ENCODE measurements at places on chromosomes 7 and 10.

- DNase-seq = no peak
These were observed 27.8 kb downstream of the ENTPD1 start for GRCh38 chr10:95783741-95784140.

GRCh38 chr7:13979671-13980435, 9.6 kb downstream of the ETV1 start:
- no peak for DNase-seq

- no peak for DNase-seq
These were observed 6.7 kb downstream of the PCLO start for GRCh38 chr7:83156006-83156405.

DNA sequence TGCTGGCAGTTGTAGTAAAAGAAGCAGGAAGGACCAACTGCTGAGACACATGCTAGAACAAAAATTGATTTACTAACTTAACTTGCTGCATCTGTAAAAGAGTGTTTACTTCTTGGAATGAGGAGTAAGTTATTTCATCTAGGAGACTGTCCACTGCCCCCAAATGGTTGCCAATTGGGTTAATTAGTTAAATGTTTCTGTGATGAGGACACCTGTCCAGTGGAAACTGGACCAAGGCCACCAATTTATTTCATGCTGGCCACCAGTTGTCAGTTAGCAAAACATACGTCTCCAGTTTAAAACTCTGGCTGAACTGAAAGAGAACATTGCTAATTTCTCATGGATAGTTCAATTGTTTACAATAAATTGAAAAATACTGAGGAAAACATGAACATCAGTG, 191.7 kb downstream of the PPP1R9A start:
- no peak for DNase-seq

- DNase-seq = no peak
These were observed 1456.7 kb downstream of the REEP3 start for GRCh38 chr10:64977915-64978314.

GRCh38 chr7:129767120-129768015, 155.8 kb downstream of the NRF1 start:
- no peak for DNase-seq

GRCh38 chr10:63265222-63265617, 132.1 kb downstream of the NRBF2 start:
- peak; percentile 42 for DNase-seq

DNA sequence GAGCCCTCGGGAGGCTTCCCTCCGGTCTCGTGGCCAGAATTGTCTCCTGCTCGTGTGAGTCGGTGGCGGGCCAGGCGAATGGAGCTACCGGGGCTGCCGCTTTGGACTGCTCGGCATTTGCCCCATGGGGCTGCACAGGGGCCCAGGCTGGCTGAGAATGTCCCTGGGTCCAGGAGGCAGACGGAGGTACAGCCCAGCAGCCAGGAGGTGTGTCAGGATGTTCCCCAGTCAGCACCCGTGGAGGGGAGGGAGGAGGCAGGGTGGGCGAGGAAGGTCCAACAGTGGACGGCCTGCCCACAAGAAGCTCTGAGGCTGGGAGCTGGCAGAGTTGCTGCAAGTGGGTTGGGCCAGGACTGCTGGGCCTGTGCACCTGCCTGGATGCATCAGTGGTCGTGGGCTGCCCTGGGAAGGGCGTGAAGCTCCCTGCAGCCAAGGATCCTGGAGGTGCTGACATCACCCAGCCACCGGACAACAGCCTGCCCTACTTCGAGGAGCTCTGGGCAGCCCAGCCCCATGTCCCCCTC, 46.4 kb downstream of the PDGFA start:
- no peak for DNase-seq

DNA sequence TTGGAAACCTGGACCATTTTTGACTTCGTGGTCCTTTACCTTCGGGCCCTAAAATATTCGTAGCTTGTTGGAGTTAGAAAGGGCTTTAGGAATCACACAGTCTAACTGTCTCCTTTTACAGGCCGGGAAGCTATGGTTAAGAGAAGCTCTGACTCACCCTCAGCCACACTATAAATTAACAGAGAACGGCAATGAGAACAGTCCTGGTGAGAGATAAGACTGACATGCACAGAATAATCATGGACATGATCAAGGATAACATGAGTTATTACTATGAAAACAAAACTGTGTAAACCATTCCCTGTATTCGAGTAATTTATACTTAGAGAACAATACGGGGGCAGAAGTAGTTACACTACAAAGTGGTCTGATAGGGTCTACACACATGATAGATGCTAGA, 162.5 kb upstream of the MALRD1 start:
- no peak for DNase-seq

- DNase-seq = no peak
These were observed 100.9 kb downstream of the PDGFA start for GRCh38 chr7:418636-419280.

GRCh38 chr10:131267814-131268095, 43.8 kb downstream of the TCERG1L start:
- DNase-seq = no peak

- no peak for DNase-seq
These were observed 368.1 kb downstream of the MDFIC start for GRCh38 chr7:115289971-115290370.

DNA sequence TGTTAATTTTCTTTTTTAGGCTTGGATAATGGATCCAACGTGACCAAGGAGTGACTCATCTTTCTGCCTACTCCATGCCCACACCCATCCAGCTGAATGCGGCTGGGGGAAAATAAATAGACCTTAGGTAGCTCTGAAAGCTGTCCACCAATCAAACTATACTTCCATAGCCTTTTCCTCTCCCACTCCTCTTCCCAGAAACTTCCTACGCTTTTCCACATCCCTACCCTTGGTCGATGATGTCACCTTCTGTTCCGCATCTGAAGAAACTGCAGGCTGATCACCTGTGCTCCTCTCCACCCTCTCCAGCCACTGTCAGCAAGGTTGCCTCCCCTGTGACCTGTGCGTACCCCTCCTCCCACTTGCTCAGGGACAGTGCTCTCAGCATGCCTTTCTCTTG, 359.8 kb upstream of the KLF6 start:
- no peak for DNase-seq

- DNase-seq = no peak
These were observed 690.5 kb downstream of the PARD3 start for GRCh38 chr10:34124522-34125035.

GRCh38 chr7:154330318-154330717, 278.1 kb downstream of the DPP6 start:
- DNase-seq = no peak

DNA sequence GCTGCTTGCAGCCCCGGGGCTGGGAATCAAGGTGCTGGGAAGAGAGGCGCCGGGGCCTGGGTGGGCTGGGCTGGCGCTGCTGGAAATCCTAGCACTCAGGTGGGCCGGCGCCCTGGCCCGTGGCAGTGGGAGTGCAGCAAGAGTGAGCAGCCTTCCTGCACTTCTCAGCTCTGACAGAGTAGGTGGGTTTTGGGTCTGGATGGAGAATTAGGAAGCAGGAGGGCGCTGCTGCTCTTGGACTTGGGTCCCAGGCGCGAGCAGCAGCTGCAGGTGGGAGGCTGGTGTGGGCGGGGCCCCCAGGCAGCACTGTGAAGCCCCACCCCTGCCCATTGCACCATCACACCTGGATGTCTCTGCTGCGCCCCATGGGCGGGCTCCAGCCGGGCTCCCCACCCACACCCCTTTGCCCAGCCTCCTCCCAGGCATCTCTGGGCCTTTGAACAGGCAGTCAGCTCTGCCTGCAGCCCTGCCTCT, 6.0 kb downstream of the BRI3 start:
- no peak for DNase-seq

GRCh38 chr10:50805981-50806622, 66.4 kb downstream of the ASAH2B start:
- DNase-seq = no peak

DNA sequence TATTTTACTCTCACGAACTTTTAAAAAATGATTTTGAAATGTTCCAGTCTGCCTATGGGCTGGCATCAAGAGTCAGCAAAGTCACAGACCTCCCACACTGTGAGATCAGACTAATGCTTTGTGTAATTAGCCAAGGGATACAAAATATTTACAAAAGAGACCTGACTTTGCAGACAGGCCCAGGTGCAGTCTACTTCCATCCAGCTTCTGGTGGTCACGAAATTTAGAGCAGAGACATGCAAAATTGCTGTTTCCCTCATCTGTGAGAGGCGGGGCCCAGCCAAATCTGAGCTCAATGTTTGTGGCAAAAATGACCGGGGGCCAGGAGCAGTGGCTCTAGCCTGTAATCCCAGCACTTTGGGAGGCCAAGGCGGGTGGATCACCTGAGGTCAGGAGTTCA, 82.5 kb upstream of the PITRM1 start:
- DNase-seq = no peak

DNA sequence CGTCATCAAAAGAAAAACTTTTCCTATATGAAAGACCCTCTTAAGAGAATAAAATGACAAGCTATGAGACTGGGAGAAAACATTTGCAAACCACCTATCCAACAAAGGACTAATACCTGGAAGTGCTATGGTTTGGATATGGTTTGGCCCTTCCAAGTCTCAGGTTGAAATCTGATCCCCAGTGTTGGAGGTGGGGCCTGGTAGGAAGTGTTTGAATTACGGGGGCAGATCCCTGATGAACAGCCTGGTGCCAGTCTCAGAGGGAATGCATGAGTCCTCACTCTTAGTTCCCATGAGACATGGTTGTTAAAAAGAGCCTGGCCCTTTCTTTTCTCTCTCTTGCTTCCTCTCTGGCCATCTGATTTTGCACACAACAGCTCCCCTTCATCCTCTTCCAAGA, 6.3 kb downstream of the ALDH18A1 start:
- DNase-seq = no peak

DNA sequence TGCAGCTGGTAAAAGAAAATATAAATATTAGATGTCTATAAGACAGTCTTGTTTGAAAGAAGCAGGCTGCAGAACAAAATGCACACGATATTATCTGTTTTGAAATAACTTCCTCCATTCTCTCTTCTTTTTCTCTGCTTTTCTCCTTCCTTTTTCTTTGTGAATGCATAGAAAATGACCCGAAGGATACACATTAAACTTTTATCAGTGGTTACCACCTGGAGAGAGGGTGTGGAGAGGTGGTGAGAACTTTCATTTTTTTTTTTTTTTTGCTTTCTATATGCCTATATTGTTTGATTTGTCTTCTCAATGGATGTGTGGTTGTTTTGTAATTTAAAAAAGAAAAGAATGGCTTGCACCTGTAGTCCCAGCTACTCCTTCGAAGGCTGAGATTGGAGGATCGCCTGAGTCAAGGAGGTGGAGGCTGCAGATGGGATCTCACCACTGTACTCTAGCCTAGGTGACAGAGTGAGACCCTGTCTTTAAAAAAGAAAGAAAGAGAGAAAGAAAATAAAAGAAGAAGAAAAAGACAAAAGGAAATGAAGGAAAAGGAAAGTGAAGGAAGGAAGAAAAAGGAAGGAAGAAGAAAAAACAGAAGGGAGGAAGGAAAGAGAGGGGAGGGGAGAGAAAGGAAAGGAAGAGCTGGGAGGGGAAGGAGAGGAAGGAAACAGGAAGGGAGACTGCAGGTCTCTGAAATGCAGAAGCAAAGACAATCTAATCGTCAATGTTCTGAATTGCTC, 64.4 kb downstream of the SAMD9 start:
- DNase-seq = no peak

DNA sequence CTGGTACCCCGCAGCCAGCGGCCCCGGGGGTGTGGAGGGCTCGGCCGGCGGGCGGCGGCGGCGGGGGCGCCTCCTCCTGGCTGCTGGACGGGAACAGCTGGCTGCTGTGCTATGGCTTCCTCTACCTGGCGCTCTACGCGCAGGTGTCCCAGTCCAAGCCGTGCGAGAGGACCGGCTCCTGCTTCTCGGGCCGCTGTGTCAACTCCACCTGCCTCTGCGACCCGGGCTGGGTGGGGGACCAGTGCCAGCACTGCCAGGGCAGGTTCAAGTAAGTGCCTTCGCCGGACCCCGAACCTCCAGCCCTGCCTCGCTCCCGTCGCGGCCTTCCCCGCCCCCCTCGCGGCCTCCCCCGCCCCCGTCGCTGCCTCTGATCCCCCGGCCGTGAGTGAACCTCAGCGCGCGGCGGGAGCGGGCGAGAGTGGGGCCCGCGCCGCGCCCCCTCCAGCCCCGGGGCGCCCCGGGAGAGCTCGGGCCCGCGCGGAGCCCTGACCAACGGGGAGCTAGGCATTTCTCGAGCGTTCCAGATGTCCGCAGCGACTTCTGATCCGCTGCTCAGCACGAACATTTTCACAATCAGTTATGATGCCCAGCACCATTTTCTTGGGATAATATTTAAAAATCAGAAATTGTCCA, 727 bp downstream of the ATRNL1 start:
- no peak for DNase-seq

- no peak for DNase-seq
These were observed 106.0 kb upstream of the TRIM24 start for GRCh38 chr7:138354066-138354465.

- no peak for DNase-seq
These were observed 18.0 kb downstream of the ADAP1 start for GRCh38 chr7:936386-937054.

GRCh38 chr10:18860631-18861240, 187.9 kb upstream of the MALRD1 start:
- DNase-seq = no peak

- no peak for DNase-seq
These were observed 7.2 kb downstream of the RBM20 start for GRCh38 chr10:110651044-110651958.

DNA sequence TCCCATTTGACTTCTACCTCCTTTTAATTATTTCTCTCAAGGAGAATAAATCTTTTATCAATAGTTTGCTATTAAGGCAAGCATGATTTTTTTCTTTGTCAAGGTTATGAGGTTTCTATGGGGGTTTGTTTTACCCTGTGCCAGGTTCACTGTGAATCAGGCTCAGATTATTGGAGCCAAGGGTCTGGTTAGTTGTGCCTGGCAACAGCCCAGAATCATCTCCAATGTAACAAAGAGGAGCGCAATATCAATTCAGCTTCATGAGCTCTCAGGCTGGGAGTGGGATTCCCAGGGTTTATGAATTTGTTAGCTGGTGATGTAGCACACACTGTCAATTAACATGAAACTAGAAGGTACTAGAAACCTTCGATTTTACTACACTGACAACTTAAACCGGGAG, 73.2 kb downstream of the AASS start:
- no peak for DNase-seq

DNA sequence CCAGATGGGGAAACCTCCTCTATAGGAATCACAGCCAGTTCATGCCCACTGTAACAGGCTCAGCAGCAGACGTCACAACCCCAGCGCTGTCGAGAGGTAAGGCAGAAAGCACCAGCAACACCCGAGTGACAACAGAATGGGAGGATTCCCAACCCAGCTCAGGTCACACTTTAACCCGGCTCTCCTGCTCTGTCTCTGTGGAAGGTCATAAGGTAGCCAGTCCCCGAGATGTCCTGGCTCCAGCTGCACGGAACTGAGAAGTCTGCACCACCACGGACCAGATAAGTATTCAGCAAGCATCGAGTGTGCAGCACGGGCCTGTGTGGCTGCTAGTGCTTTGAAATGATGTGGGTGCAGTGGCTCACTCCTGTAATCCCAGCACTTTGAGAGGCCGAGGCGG, 236.7 kb upstream of the TCERG1L start:
- no peak for DNase-seq

DNA sequence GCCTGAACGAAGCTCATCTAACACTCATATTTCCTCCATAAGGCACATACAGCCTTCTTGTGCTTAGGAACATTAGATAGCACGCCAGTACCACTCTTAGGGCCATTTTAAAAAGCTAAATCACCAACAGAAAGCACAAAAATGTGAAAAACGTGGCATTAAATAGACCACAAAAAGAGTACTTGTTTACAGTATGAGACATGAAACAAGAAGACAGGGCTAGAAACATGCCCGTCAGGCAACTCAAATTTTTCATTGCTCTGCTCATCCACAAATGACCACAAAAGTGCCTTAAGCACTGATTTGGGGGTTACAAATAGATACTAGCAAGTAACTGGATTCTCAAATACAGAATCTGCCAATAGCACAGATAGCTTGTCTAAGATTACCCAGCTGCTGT, 67.8 kb downstream of the ELMO1 start:
- DNase-seq = no peak
